ENCODE measurements at places on chromosomes 16 and 17. TPM values are rescaled to one million over a fixed set of nuclear protein-coding genes. Genes with fewer than 3 reads are reported as not detected.

Gene CDH8
- total RNA-seq: not detected

Gene TMEM98
- total RNA-seq: not detected

Gene YBX2
- 0.26 TPM for total RNA-seq

Gene TBX2
- total RNA-seq: not detected

Gene SKAP1
- 88.7 TPM for total RNA-seq

Gene DCXR
- total RNA-seq: 65.9 TPM

Gene KCNG4
- not detected for total RNA-seq

Gene MPV17L
- total RNA-seq: not detected

Gene ZNF778
- 13.1 TPM for total RNA-seq

Gene IGF2BP1
- total RNA-seq: not detected

Gene PCTP
- 3.3 TPM for total RNA-seq

Gene NXN
- total RNA-seq: 0.55 TPM

DNA sequence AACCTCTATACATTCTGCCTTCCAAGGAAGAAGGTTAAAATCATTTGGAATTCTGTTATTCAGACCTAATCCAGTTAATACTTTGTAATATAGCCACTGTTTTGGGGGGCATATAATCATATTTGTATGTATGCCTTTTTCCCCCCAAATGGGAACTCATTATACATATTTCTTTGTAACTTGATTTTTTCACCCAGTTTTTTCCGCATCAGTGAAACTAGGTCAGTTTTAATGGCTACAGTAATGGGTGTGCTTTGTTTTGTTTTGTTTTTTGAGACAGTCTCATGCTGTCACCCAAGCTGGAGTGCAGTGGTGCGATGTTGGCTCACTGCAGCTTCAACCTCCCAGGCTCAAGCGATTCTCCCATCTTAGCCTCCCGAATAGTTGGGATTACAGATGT, 54.9 kb downstream of the WWP2 start:
- H3K4me1 ChIP-seq: no peaks in the 10 kb centered on the region
- H3K27ac ChIP-seq: no peak overlapping the region
- H3K4me3 ChIP-seq: no peak overlapping the region
- DNase-seq: no peak

- H3K4me3 ChIP-seq: peak overlapping the region; percentile 72
- peaks cover 48% of the 10 kb centered on the region for H3K4me1 ChIP-seq
- peaks cover 12% of the 10 kb centered on the region for H3K36me3 ChIP-seq
- H3K27me3 ChIP-seq: no peaks in the 10 kb centered on the region
- peak; percentile 29 for DNase-seq
- peak overlapping the region; percentile 78 for H3K27ac ChIP-seq
Measured at GRCh38 chr16:71883168-71883848, 674 bp downstream of the ZNF821 start.

DNA sequence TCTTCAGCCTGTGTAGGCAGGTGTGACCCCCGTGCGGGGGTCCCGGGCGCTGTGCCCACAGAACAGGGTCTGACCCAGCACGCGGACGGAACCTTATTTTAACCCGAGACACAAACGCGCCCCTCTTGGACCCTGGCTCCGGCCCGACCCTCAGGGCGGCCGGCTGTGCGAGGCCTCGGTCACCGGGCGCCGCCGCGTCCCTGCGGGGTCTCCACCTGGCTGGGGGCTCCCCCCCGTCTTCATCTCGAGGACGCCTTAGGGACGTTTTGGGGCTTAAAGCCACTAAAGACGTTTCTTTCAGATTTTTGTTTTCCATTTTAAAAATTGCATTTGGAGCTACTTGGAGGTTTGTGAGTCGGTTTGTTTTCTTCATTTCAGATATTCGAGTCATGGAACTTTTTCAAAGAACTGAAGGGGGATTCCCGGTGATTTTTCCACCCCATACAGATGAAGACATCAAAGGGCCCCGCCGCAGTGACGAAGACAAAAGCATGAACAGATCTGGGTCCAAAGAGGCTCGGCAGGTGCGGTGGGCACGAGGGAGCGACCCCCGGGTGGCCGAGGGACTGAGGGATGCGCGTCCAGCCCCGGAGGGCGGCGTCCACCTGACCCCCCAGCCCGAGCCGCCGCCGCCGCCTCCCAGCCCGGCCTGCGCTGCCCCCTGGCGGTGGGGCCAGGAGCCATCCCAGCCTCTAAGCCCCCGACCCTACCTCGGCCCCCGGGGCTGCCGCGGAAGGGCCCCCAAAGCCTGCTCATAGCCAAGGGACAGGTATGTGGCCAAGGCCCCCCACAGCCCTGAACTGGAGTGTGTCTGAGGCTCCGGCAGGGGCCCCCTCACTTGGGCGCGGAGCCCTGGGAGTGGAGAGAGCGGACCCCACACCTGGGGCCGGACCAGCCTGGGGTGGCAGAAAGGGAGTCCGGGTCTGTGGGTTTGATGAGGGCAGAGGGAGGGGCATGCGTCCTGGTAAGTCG, 3.8 kb upstream of the CD7 start:
- no peaks in the 10 kb centered on the region for H3K36me3 ChIP-seq
- H3K4me3 ChIP-seq: no peak overlapping the region
- DNase-seq: peak; percentile 87
- no peaks in the 10 kb centered on the region for H3K27me3 ChIP-seq
- peaks cover 41% of the 10 kb centered on the region for H3K4me1 ChIP-seq
- peak overlapping the region; percentile 66 for H3K27ac ChIP-seq

GRCh38 chr17:49190932-49191331, 19.4 kb downstream of the GNGT2 start:
- peaks cover 15% of the 10 kb centered on the region for H3K4me1 ChIP-seq
- DNase-seq: no peak
- H3K4me3 ChIP-seq: no peak overlapping the region

- H3K4me3 ChIP-seq: no peak overlapping the region
- no peaks in the 10 kb centered on the region for H3K4me1 ChIP-seq
- DNase-seq: no peak
- H3K27ac ChIP-seq: no peak overlapping the region
Measured at GRCh38 chr17:1995321-1995892, 29.7 kb downstream of the RTN4RL1 start.

- H3K27ac ChIP-seq: no peak overlapping the region
- H3K27me3 ChIP-seq: no peaks in the 10 kb centered on the region
- DNase-seq: no peak
- H3K36me3 ChIP-seq: no peaks in the 10 kb centered on the region
Measured at GRCh38 chr16:82603784-82604411, 22.9 kb upstream of the CDH13 start.

DNA sequence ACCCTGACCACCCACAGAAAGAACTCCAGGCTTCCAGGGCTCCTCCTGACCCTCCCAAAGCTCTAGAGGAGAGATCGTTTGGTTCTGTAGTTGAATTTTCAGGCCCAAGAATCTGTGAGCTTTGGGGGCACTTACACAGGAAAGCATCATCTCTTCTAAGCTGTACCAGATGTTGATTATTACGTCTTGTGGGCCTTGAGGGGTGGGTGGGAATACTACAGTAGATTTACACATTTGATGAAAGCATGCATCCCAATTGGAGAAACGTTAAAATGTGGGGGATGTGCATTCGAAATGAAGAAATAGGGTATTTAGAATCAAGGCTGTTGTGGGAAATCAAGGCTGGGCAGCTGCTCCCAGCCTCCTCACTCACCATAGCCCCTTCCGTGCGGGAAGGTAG, 61.9 kb downstream of the MGAT5B start:
- H3K27ac ChIP-seq: no peak overlapping the region
- H3K4me1 ChIP-seq: no peaks in the 10 kb centered on the region
- no peaks in the 10 kb centered on the region for H3K27me3 ChIP-seq
- no peak overlapping the region for H3K4me3 ChIP-seq

GRCh38 chr17:65750631-65751115, 189.2 kb upstream of the AXIN2 start:
- peak; percentile 72 for DNase-seq
- H3K4me1 ChIP-seq: peaks cover 18% of the 10 kb centered on the region
- no peak overlapping the region for H3K27ac ChIP-seq
- H3K4me3 ChIP-seq: no peak overlapping the region

DNA sequence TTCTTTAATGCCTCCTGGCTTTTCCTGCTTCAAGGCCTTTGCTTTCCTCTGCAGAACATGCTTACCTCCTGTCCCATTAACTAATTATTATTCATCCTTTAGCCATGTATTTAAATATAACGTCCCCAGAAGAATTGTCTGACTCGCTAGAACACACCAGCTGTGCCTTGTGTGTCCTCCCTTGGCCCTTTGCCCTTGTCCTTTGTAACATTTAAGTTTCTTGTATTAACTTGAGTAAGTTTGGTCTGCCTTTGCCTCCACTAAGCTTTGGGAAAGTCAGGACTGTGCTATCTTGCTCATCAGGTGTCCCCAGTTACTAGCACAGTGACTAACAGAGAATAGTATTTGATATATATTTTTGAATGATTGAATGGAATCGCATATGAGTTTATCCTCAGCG, 29.6 kb upstream of the ABCA9 start:
- no peaks in the 10 kb centered on the region for H3K36me3 ChIP-seq
- no peak overlapping the region for H3K27ac ChIP-seq
- no peak overlapping the region for H3K4me3 ChIP-seq
- H3K27me3 ChIP-seq: no peaks in the 10 kb centered on the region
- DNase-seq: no peak
- no peaks in the 10 kb centered on the region for H3K4me1 ChIP-seq

- peaks cover 78% of the 10 kb centered on the region for H3K36me3 ChIP-seq
- peak overlapping the region; percentile 46 for H3K27ac ChIP-seq
- peaks cover 31% of the 10 kb centered on the region for H3K4me1 ChIP-seq
- no peaks in the 10 kb centered on the region for H3K27me3 ChIP-seq
- no peak overlapping the region for H3K4me3 ChIP-seq
Measured at GRCh38 chr17:74770498-74771318, 5.4 kb downstream of the NAT9 start.

- H3K4me3 ChIP-seq: no peak overlapping the region
- H3K4me1 ChIP-seq: no peaks in the 10 kb centered on the region
- no peak for DNase-seq
- H3K27ac ChIP-seq: no peak overlapping the region
- no peaks in the 10 kb centered on the region for H3K27me3 ChIP-seq
Measured at GRCh38 chr16:9050102-9050830, 41.2 kb upstream of the HAPSTR1 start.

- H3K4me1 ChIP-seq: peaks cover 5% of the 10 kb centered on the region
Measured at GRCh38 chr17:35725802-35726126, 5.7 kb upstream of the RASL10B start.

DNA sequence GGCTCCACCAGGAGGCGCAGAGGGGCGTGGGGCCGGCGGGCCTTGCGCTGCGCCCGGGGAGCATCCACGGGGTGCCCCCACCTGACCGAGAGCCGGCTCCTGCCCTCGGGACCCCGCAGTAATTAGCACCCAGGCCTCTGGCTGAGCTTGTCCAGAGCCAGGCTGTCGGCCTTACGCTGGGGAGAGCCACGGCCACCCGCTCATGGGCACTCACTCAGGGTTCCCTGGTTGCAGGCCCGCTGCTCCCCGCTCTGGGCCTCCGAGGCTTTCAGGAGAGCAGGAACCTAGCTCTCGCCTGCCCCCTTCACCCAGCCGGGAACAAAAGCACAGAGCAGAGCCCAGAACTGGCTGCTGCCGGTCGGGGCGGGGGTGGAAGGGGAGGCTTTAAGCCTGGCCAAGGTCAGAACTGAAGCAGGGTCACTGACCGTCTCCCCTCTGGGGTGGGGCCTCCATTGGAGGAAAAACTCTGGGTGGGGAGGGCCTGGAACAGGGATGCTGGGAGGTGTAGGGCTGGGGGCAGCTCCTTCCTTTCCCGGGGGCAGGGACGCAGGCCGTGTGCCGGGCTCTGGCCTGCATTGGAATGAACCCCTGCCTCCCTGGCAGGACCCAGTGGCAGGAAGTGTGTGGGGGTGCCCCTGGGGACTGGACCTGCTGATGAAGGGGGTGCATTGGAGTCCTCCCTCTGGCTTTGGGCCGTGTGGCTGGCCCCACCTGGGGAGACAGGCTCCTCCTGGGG, 12.3 kb downstream of the GLIS2 start:
- no peaks in the 10 kb centered on the region for H3K36me3 ChIP-seq
- no peaks in the 10 kb centered on the region for H3K27me3 ChIP-seq
- H3K4me3 ChIP-seq: no peak overlapping the region
- H3K27ac ChIP-seq: no peak overlapping the region
- DNase-seq: peak; percentile 44

DNA sequence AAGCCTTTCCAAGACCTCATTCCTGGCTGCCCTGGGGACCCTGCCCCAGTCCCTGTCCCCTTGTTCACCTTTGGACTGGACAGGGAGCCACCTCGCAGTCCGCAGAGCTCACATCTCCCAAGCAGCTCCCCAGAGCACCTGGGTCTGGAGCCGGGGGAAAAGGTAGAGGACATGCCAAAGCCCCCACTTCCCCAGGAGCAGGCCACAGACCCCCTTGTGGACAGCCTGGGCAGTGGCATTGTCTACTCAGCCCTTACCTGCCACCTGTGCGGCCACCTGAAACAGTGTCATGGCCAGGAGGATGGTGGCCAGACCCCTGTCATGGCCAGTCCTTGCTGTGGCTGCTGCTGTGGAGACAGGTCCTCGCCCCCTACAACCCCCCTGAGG, 38.7 kb upstream of the IL21R start:
- no peak overlapping the region for H3K27ac ChIP-seq
- H3K27me3 ChIP-seq: no peaks in the 10 kb centered on the region
- peaks cover 36% of the 10 kb centered on the region for H3K36me3 ChIP-seq
- H3K4me1 ChIP-seq: peaks cover 38% of the 10 kb centered on the region
- no peak overlapping the region for H3K4me3 ChIP-seq
- no peak for DNase-seq

DNA sequence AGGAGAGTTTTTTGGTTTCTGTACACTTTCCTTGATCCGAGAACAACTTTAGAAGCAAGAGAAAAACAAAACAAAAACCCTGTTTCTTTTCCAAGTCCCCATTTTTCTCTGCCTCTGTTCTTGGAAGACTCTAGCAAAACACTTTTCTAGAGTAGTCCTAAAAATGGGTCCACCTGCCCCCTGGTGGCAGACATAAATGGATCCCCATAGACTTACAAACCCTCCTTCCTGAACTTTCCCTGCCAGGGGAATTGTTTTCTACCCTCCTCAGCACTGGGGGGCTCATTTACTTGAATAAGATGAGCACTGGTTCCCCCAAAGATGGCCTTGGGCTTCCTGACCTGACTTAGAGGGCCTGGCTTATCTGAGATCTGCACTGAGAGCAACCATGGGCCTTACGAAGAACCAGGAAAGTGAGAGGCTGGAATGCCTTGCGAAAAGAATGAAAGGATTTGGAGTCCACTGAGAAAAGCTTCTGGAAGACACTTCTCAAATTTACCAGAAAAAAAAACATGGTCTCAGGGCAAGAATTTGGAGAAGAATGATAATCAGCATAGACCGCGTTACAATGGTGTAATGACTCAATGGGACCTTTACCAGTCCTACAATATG, 48.0 kb upstream of the CDYL2 start:
- no peak overlapping the region for H3K27ac ChIP-seq
- H3K27me3 ChIP-seq: no peaks in the 10 kb centered on the region
- no peak for DNase-seq

- no peaks in the 10 kb centered on the region for H3K27me3 ChIP-seq
- no peaks in the 10 kb centered on the region for H3K4me1 ChIP-seq
- no peak overlapping the region for H3K27ac ChIP-seq
- DNase-seq: peak; percentile 10
- no peak overlapping the region for H3K4me3 ChIP-seq
Measured at GRCh38 chr16:89052890-89053724, 40.5 kb upstream of the ACSF3 start.

GRCh38 chr16:19913340-19913645, 28.6 kb upstream of the GPRC5B start:
- H3K4me1 ChIP-seq: no peaks in the 10 kb centered on the region
- no peak overlapping the region for H3K27ac ChIP-seq
- no peaks in the 10 kb centered on the region for H3K27me3 ChIP-seq
- no peak for DNase-seq
